ENCODE measurements at places on chromosomes 12 and 14.

- DNase-seq, result no peak
Measured at GRCh38 chr12:112164011-112164660, 38.8 kb downstream of the TRAFD1 start.

GRCh38 chr12:123860377-123860776 lies 98.3 kb downstream of the DNAH10 start:
- DNase-seq, result no peak

- no peak for DNase-seq
Measured at GRCh38 chr14:96734076-96734622, 63.0 kb upstream of the VRK1 start.

- no peak for DNase-seq
Measured at GRCh38 chr12:65740506-65740872, 83.8 kb upstream of the HMGA2 start.

All from pulmonary artery endothelial cell (primary cell).